ENCODE measurements at places on chromosomes 5 and 9.
A peak's percentile ranks its signal among the peaks of the same experiment; 100 is the strongest.

- peak; percentile 57 for DNase-seq
Measured at GRCh38 chr9:32378496-32378895, 5.9 kb upstream of the ACO1 start.

DNA sequence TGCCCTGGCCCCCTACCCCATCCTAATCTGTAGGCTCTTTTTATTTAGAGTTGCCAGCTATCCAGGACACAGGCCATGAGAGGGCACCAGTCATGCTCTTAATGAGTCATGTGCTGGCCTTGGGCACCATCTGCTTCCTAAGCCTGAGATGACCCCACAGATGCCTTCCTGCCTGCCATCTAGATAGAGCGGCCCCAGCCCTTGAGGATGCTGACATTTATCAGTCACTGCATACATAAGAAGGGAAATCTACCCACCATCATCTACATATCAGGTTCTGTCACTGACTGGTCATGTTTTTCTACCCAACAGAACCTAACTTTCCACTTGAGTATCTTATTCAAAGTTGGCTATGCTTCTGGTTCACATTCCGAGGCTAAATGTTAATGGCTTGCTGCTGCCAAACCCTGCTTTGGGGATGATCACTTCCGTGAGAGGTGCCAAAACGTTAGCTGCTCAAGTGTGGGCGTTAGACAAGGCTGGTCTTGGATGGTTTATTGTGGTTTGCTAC lies 49.9 kb upstream of the TTC23L start:
- DNase-seq: no peak

DNA sequence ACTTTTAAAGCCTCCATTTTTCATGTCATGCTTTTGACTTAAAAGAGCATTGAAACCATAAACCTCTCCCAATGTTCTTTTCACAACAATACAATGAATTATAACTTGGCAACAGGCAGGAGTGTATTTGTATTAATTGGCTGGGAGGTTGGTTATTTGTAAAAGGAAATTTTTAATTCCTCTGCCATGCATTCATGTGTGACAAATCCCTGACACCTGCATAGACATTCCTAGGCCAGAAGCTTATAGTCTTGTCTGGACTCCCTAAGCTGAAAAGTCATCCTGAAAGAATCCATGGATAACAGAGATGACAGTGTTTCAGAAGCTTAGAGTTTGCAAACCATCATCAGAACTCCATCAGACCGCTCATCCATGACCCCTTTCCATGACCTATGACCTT lies 76.3 kb upstream of the PTGER4 start:
- DNase-seq: no peak

DNA sequence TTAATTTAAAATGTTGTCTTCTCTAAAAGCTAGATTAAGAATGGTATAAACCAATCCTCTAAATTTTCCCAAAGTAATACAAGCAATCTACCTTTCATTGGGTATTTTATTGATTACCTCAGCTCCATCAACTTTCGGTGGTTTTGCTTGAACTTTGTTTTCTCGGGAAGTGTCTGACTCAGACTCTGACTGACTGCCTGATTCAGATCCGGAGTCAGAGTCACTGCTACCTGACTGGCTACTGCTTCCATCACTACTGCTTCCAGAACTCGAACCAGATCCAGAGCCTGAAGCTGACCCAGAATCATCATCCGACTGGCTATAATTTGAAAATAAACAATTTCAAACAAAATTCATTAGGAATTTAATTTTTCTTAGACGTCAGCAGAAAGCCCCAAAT lies 24.0 kb downstream of the CHD1 start:
- no peak for DNase-seq

GRCh38 chr5:145854651-145855258 lies 18.1 kb downstream of the GRXCR2 start:
- no peak for DNase-seq

DNA sequence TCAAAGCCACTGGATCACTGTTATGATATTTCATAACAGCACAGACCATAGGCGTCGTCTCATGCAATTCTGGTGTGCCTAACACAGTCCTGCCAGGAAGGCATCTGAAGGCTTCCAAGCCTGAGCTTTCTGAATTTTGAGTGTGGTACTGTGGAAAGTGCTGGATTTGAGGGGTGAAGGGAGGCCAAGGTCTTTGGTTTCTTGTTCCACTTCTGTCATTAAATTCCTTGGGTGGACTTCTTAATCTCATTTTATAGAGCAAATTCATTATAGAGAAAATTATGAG lies 441.3 kb upstream of the PIK3R1 start:
- no peak for DNase-seq

- no peak for DNase-seq
Measured at GRCh38 chr5:1077491-1078020, 34.3 kb downstream of the SLC12A7 start.

- DNase-seq: no peak
Measured at GRCh38 chr9:81791076-81791475, 101.7 kb upstream of the TLE1 start.

GRCh38 chr5:17094830-17095229 lies 122.6 kb upstream of the BASP1 start:
- no peak for DNase-seq

DNA sequence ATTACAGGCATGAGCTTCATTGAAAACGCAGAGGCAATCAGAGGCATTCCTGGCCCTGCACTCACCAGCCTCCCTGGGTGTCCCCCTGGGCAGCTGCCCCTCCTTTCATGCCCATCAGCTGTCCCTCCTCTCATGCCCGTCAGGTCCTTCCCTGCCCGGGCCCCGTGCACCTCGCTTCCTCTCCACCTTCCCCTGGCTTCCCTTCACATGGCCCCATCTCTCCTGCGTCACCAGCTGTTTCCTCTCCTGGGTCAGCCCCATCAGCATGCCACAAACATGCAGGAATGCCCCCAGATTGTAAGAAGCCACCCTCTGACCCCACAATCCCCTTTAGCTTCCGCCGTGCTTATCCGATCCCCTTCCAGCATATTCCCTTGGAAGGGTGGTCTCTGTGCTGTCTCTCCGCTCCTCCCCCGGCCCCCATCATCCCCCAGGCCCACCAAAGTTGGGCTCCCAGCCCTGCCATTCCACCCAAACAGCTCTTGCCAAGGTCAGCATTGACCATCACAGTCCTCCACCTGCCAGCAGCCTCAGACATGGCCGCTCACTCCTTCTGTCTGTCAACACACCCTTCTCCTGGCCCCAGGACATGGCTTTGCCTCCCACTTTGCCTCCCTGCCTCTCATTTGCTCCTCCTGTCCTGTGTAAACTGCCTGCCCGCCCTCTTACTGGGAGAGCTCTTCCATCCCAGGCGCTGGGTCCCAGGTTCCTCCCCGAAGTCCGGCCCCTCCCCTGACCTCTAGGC lies 98.6 kb upstream of the IER5L start:
- no peak for DNase-seq

Measured in NT2/D1 (cell line).